Activated CD4-positive, alpha-beta T cell treated with anti-CD3 and anti-CD28 coated beads, Interleukin-2, amount 10 ng/mL, durations not matched to agents 7 days and 5 days (primary cell): ENCODE measurements at places on chromosomes 7 and 10.

DNA sequence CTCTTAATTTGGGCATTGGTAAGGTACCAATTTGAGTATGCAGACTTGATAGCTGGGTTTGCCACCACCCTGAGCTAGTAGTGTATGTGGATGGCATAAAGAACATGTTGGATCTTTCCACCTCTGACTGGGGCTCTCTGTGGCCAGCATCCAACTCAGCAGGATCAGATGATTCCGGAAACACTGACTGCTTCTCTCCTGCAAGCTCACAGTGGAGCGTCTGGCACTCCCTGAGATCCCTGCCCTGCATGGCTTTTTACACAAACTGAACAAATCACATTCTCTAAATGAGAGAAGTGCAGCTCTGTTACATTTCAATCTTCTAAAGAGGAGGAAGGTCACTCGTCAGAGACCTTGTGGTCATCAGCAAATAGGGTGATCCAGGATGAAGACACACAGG, 1057.5 kb downstream of the NRG3 start:
- DNase-seq, result no peak

GRCh38 chr7:68752485-68753178, 845.6 kb upstream of the AUTS2 start:
- no peak for DNase-seq

GRCh38 chr10:68560186-68560942, at the start of gene TET1:
Gene TET1 (plus strand): TSS chr10:68560337. CDS start chr10:68572339, 12,002 bp downstream.
- DNase-seq, result peak; percentile 21

DNA sequence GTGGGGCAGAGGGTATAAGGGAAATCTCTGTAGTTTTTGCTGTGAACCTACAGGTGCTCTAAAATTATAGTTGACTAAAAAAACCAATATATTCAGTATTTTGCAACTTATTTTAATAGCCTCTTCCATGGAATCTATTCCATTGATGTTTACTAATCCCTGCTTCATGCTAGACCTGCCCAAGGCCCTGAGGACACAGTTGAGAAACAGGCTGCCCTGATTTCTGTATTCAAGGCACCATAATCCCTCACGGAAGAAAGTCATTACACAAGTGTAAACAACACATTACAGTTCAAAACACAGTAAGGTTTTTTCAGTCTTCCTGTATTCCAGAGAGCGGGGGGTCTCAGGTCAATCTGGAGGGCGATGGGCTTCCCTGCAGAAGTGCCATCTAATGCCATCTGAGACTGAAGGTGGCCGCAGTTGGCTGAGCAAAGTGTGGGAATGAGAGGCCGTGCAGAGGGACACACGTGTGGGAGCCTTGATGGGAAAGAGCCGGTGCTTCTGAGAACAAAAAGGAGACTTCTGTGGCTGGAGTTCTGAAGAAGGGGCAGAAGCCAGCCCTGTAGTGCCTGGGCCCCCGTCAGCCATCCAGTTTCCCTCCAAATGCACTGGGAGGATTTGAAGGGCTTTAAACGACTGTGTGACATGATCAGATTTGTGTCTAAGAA, 146.9 kb downstream of the PTPN20 start:
- no peak for DNase-seq

- no peak for DNase-seq
Measured at GRCh38 chr10:44937196-44938005, 22.2 kb upstream of the RASSF4 start.

GRCh38 chr10:123100030-123100762, 35.6 kb upstream of the HMX3 start:
- no peak for DNase-seq

DNA sequence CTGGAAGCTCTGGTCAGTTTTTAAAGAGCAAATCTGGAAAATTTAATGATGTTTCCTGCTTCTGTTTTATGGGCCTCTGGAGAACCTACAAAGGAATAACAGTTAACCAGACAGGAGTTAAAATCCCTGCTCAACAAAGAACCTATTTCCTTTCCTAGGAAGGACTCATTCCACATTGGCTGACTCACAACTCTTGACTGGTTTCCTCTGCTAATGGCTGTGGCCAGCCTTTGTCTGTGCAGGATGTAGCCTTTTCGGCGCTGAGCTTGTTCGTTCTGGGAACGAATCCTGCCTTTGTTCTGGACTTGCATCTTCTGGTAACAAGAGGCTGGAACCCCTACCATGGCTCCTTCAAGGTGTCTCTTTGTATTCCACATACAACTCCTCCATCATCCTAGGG, 112.8 kb upstream of the PDCD4 start:
- DNase-seq, result no peak

DNA sequence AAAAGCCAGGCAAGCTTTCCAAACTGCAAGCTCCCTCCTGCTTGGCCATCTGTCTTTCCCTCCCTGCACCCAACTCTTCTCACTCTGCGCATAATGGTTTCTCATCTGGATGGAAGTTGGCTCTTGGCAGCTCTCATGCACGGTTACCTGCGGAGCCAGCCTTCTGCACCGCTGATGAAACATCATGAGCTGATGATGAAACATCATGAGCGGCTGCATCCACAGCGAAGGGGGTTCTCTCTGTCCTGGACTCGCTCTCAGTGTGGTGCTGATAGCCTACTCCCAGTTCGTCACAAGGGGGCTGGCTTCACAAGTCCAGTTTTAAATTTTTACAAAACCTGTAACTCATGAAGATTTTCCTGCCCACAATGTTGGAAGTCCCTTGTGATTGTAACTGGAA, 457.5 kb downstream of the ACTR3B start:
- DNase-seq, result no peak

- no peak for DNase-seq
Measured at GRCh38 chr10:58588673-58589265, 76.1 kb downstream of the BICC1 start.

DNA sequence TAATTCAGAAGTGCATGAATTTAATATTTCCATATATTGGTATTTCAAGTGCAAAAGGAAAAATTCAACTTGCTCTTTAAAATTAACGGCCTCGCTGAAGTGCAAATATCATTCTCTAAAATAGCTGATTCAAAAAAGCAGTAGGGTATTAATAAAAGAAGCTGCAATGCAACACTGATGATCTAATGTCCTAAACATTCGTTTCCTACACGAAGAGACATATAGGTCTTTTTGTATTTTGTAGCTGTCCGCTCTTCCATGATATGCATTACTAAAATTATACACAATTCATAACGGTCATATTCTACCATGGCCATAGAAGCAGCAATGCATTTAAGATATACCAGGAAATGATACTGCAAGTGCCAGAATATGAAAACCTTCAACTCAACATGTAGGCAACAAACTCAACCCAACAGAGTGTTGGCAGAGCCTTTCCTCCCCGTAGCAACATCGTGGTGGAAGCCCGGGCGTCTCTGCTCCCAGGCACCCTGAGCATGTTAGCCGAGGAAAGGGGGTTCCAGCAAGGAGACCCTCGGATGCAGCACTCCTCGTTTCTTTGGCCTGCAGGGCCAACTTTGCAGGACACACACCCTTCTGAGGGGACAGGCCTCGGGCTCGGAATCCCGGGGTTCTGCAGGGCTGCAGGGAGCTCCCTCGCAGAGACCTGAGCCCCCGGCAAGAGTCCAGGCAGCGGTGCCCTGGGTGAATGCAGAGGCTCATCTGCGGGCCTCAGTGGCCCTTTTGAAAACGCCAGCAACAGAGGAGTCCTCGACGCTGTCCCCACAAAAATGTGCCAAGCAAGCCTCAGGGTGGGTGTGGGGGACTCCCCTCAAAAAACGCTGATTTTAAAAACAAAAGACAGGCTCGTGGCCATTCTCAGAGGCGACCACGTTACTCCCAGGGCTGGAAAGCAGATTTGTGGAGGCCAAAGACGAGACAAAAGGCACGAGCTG, 1.6 kb downstream of the FAM171A1 start:
- DNase-seq, result no peak

DNA sequence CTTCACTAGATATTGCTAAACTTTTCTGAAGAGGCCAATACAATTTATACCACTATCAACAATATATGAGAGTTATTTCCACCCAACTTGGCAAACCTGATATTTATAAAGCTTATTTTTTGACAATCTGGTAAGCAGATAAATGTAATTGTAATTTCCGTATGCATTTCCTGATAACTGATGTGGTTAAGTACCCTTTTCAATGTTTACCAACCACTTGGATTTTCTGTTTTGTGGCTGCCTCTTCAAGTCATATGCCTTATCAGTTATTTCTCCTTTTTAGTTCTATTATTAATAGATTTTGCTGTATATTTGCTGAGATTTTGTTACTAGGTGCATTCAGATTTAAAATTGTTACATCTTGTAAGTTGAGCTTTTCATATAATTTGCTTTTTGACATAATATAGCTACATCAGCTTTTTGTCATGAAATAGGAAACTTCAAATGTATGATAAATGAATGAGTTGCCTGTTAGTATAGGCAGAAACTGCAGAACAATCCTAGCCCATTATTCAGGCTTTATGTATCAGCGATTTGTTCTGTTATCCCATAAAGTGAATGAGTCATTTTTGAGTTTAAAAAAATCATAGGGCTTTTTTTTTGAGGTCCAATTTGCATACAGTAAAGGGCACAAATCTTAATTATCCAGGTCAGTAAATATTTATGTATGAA, 11.5 kb downstream of the SGPL1 start:
- no peak for DNase-seq

- DNase-seq, result no peak
Measured at GRCh38 chr10:113183573-113183972, 233.5 kb downstream of the TCF7L2 start.

DNA sequence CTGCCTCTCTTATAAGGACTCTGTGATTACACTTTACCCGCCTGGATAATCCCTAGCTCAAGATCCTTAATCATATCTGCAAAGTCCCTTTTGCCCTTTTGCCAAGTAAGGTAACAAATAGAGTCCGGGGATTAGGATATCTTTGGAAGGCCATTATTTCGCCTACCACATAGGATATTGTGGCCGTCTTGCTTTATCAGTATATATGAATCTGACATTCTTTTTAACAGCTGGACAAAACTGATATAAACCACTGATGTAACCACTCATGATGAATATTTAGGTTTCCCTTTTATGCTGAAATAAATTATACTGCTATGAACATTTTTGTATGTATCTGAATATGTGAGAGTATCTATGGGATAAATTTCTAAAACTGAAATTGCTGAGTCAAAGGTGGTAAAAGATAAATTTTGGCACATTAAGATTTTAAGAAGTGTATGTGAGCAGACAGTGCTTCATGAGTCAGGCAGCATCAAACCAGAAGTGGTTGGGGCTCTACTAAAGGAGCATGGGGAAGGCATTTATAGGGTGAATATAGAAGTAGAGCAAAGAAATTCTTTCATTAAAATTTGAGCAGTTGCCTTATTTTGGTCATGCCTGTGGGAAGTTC, 44.7 kb downstream of the AVL9 start:
- DNase-seq, result no peak

GRCh38 chr7:2926120-2926895, 82.2 kb upstream of the GNA12 start:
- DNase-seq, result no peak

DNA sequence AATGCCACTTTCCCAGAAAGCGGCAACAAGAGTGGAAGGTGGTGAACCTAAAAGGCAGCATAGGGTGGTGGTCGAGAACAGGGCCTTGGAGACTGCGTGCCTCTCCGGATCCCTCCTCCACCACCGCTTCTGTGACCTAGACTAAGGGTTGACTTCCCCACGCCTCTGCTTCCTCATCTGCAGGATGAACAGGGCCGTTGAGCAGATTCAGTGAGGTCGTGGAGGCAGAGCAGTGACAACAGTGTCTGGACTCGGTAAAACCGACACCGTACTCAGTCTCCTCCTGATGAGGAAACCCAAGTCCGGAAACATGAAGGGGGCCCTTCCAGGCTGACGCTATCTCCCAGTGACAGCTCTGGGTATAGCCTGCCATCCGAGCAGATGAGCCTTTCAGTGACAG, 162.6 kb downstream of the CELF2 start:
- DNase-seq, result peak; percentile 78

GRCh38 chr10:122795924-122796323, 49.7 kb downstream of the CUZD1 start:
- no peak for DNase-seq

- no peak for DNase-seq
Measured at GRCh38 chr7:29236649-29237048, 42.1 kb downstream of the CHN2 start.

DNA sequence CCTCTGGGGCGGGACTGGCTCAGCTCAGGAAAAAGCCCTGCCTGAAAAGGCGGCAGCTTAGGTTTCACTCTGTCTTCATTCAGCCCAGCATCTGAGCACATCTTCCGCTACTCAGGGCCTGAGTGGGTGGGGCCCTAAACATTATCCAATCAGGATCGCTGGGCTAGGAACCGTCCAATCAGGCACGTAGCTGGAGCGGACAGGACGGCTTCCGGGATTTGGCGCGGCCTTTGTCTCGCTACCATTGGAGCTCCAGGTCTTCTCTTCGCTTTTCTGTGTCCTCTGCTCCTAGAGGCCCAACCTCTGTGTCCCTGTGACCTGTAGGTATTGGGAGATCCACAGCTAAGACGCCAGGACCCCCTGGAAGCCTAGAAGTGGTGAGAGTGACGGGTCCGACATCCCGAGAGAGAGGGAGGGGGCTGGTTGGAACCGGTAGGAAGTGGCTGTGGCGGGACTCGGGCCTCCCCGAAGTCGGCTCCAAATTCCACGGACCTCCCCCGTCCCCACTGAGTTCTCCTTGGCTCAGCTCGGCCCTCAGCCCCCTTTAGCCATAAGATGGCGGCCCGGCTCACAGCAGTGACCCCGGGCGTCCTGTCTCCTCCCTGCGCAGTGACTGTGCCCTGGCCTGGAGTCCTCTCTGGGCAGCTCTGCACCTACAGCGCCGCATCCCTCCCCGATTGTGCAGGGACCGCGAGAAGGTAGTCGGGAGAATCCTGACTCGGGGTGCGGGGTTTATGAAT, 99.1 kb downstream of the ZNF680 start:
- peak; percentile 27 for DNase-seq

- no peak for DNase-seq
Measured at GRCh38 chr7:96861-97260, 95.5 kb upstream of the FAM20C start.

GRCh38 chr10:53682885-53683284, 910.3 kb upstream of the MBL2 start:
- no peak for DNase-seq

- DNase-seq, result no peak
Measured at GRCh38 chr10:129637846-129638245, 170.8 kb downstream of the MGMT start.

DNA sequence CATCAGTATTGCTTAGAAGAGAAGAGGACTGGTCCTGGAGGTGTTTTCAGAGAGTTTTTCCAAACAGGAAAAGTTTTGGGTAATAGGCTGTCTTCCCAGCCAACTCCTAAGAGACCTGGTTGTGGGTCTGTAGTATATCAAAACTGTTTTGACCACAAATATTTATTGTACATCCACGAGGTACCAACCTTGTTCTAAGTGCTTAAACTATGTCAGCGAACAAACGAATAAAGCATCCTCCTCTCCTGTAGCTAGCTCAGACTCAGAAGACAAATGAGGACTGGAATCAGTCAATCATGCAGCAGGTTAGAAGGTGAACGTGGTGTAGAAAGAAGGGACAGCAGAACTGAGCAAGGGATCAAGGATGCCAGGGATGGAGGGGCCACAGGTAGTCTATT, 61.6 kb upstream of the MKI67 start:
- DNase-seq, result no peak

- DNase-seq, result peak; percentile 54
Measured at GRCh38 chr10:50512743-50513416, 110.9 kb downstream of the SGMS1 start.

- no peak for DNase-seq
Measured at GRCh38 chr10:85311613-85312337, 983.4 kb downstream of the CCSER2 start.

- DNase-seq, result peak; percentile 15
Measured at GRCh38 chr7:106864298-106865081, 592 bp upstream of the PIK3CG start.

- no peak for DNase-seq
Measured at GRCh38 chr7:55174856-55175255, 156.0 kb downstream of the EGFR start.
